ENCODE measurements at places on chromosomes 2 and 18. TPM values are rescaled to one million over a fixed set of nuclear protein-coding genes. Genes with fewer than 3 reads are reported as not detected.

DNA sequence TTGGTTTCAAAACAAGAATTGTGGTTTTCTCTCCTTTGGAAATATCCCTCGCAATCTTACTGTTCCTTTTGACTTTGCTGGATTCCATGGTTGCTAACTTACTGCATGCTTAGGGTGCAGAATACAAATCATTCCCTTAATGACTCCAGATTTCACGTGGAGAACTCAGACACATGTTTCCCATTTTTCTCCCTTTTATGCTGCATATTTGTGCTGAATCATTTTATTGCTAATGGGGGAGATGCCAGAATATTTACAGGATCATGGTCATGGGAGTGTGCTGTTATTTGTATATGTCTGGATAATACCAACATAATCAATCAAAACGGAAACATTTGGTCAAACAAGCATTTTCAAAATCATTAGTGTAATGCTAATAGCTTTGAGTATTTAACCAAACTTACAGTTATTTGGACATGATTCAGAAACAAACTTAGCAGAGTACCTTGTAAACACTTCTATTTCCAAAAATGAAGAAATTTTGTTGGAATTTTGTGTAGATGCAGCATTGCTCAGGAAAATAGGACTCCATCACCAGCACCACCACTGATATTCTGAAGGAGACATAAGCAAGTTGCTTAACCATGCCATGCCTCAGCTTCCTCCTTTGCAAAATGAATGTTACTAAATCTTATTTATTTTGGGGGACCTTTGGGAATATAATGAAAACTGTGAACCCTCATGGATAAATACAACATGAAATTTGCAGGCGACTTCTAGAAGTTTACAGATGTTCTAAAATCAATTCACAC lies 122.5 kb upstream of the RND3 start:
- peak; percentile 92 for DNase-seq

GRCh38 chr2:111062417-111062816 lies 58.3 kb upstream of the BCL2L11 start:
- DNase-seq, result no peak

The CCDC178 gene
- not detected for total RNA-seq

DNA sequence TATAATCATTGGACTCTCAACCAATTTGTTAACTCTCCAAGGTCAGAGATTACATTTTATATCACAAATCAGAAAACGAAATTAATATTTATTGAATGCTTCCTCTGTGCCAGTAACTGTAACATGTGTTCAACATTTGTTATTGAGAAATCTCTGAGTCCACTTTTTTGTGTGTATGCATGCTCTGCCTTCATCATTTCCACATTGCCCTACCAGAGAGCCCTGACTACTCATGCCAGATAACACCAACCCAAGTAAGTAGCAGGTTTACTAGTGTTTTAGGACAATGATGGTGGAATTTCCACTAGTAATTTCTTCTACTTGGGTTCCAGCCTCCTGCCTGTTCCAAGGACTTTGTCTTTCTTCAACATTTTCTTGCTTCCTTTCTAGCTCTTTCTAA lies 14.2 kb upstream of the FAP start:
- no peak for DNase-seq

DNA sequence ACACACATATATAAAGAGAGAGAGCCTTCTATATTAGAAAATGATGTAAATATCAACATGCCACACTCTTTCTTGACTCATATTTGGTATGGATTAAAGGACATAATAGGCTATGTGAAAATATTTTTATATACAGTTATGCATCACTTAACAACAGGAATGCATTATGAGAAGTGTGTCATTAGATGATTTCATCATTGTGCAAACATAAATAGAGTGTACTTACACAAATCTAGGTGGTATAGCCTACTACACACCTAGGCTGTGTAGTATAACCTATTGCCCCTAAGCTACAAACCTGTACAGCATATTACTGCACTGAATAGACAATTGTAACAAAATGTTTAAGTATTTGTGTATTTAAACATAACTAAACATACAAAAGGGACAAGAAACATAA lies 354.8 kb upstream of the CNTNAP5 start:
- DNase-seq, result no peak

DNA sequence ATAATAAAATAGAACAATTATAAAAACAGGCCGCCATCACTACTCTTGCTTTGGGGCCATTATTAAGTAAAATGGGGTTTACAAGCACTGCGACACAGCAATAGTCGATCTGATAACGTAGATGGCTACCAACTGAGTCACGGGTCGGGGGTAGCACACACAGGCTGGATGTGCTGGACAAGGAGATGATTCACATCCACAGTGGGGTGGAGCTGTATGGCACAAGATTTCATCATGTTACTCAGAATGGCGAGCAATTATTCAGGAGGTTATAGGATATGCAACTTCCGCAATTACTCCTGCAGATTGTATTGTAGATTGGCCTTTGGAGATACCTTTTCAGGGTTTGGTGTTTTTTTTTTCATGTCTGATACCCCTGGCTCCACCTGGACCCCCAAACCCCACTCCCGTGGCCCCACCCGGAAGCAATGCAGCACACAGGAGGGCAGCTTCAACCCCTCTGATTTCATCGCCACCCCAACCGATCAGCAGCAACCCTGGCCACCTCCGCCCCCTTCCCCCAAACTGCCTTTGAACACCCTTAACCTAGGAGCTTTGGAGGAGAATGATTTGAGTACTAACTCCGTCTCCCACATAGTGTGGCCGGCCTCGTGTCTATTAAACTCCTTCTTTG lies 21.4 kb upstream of the MLPH start:
- DNase-seq, result peak; percentile 98

GRCh38 chr2:127115471-127116199 lies 8.7 kb upstream of the BIN1 start:
- DNase-seq, result no peak

All from astrocyte (in vitro differentiated cells and primary cell).